ENCODE measurements at places on chromosomes 4 and X. TPM values are rescaled to one million over a fixed set of nuclear protein-coding genes. Genes with fewer than 3 reads are reported as not detected.

The PDGFRA gene
- 0.40 TPM for total RNA-seq

The KCNIP4 gene
- not detected for total RNA-seq

The STBD1 gene
- total RNA-seq = 0.42 TPM

The POF1B gene
- 0.04 TPM for total RNA-seq

The PDLIM3 gene
- not detected for total RNA-seq

GRCh38 chrX:19097553-19098283 lies 24.6 kb downstream of the ADGRG2 start:
- DNase-seq = no peak

- DNase-seq = no peak
Observed at GRCh38 chrX:44415639-44416386, 72.3 kb upstream of the EFHC2 start.

DNA sequence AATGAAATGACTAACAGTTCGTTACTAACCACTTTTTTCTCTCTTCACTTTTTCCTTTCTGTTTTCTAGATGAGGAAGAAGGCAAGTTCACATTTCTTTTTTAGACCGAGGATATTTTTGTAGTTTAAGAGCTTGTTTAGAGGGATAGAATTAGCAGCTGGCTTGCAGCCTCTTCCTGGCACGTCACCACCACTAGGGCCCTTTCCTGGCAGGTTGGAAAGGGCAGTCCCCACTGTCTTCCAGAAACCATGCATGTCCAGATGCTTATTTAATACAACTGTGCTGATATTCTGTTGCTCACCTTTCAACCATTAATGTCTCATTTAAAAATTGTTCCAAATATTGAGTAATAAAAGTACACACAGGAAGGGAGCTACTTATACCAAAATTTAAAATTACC lies 209.5 kb upstream of the PACRGL start:
- DNase-seq = no peak
